ENCODE measurements at places on chromosomes 2 and 18. TPM values are rescaled to one million over a fixed set of nuclear protein-coding genes. Genes with fewer than 3 reads are reported as not detected.

CAPN13 gene
- total RNA-seq = 11.8 TPM

UBE2E3 gene
- total RNA-seq = 64.3 TPM

ABCB11 gene
- total RNA-seq = 2.1 TPM

MRO gene
- not detected for total RNA-seq

IMMT gene
- 86.7 TPM for total RNA-seq

RTP5 gene
- not detected for total RNA-seq

GRB14 gene
- 16.6 TPM for total RNA-seq

KCTD1 gene
- total RNA-seq = 63.2 TPM

RFTN2 gene
- 0.05 TPM for total RNA-seq

CFAP221 gene
- 9.5 TPM for total RNA-seq
